ENCODE measurements at places on chromosomes 1 and 21.

DNA sequence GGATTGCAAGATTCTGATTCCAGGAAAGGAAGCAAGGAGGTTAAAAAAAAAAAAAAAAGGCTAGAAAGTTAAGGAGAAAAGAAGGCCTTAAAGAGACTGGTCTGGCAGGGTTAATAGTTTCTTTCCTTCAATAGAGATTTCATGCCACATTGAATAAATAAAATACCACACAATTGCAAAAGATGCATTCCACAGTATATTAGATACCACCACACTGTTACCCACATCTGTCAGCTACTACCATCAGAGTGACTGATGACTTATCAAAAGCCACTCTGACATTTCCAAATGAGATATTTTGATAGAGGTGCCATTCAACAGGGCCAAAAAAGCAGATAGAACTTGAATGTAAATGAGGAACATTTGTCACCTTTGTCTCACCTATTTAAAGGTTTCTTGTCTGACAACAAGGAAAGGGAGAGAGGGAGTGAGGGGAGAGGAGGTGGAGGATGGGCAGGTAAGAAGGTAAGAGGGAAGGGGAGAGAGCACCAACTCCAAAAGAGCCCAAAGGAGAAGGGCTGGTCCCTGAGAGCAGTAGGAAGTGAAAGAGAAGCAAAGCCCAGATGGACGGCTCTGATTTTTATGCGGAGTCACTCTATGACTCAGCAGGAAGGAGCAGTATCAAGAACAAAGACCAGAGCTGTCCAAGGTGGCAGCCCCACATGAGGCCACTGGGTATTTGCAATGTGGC, 38.3 kb downstream of the LRRN2 start:
- DNase-seq = peak; percentile 66

GRCh38 chr1:6330410-6330911, 63.1 kb downstream of the ACOT7 start:
- DNase-seq = peak; percentile 83

- no peak for DNase-seq
Observed at GRCh38 chr1:95284420-95284819, 50.4 kb downstream of the RWDD3 start.

DNA sequence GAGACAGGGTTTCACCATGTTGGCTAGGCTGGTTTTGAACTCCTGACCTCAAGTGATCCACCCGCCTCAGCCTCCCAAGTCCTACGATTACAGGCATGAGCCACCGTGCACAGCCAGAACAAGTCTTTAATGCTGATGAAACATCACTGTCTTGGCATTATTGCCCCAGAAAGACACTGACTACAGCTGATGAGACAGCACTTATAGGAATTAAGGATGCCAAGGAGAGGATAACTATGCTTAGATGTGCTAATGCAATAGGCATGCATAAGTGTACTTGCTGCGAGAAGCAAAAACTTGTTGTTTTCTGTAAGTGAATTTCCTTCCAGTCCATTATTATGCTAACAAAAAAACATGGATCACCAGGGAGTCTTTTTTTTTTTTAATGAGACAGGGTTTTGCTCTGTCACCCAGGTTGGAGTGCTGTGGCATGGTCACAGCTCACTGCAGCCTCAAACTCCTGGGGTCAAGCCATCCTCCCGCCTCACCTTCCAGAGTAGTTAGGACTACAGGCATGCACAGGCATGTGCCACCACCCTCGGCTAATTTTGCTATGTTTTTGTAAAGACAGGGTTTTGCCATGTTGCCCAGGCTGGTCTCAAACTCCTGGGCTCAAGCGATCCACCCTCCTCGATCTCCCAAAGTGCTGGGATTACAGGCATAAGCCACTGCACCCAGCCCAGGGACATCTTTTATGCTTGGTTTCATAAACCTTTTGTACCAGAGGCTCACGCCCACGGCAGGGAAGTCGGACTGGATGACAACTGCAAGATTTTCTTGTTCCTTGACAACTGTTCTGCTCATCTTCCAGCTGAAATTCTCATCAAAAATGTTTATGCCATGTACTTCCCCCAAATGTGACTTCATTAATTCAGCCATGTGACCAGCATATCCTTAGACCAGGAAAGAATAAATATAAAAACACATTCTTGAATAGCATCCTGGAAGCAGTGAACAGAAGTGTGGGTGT, 23.1 kb downstream of the RHEX start:
- DNase-seq = peak; percentile 22

DNA sequence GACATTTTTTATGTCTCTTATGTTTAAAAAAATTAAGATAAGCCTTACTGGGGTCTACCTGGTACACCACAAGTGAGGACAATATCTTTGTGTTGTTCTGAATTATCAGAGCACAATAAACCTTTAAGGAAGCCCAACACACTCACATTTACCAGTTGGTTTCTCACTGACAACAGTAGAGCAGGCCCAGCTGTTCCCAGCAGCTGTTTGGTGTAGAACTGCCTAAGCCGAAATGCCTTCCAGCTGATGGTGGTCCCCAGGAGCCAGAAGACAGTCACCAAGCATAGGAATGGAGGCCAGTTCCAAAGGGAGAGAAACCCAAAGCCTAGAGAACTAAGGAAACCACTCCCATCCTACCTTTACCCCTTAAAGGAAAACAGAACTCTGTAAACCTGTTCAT, 428.6 kb upstream of the CAMK1G start:
- no peak for DNase-seq

- DNase-seq = no peak
Observed at GRCh38 chr1:193516755-193517388, 330.5 kb upstream of the B3GALT2 start.

DNA sequence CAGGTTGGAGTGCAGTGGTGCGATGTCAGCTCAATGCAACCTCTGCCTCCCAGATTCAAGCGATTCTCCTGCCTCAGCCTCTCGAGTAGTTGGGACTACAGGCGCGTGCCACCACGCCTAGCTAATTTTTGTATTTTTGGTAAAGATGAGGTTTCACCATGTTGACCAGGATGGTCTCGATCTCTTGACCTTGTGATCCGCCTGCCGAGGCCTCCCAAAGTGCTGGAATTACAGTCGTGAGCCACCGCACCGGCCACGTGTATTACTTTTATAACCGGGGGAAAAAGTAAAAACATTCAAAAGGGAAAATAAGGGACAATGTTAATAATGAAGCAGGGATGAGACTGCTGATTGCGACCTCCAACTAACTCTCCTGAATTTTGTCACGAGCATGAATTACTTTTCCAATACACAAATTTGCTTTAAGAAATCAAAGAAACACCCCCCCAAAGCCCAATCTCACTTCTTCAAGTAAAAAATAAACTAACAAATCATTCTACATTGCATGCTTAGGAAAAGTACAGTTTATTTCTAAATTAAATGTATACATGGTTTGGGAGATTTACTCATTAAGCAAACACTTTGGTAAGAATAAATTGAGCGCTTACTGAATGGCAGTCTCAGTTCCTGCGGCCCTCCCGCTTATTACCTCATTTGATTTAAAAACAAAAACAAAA, 521 bp upstream of the ZBED6 start:
- no peak for DNase-seq

DNA sequence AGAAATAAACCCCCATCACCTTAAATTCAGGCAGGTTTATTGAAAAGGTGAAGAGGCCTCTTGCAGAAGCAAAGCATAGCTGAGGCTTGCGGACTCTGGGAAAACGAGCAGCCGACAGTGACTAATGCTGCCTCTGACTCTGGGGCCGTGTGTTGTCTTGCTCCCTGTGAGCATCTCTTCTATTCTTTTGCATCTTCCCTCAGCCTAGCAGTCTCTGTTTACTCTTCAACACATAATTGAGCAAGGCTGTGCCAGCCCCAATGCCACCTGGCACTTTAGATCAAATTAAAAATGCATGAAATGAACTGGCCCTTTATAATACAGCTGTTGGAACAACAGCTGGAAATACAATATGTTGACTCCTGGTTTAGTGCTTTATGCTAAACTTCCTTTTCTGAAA, 18.4 kb upstream of the REG4 start:
- DNase-seq = no peak

- DNase-seq = peak; percentile 12
Observed at GRCh38 chr21:25373126-25374082, 233.9 kb downstream of the MRPL39 start.

GRCh38 chr1:30028939-30029338, 694.4 kb downstream of the MATN1 start:
- no peak for DNase-seq

- DNase-seq = no peak
Observed at GRCh38 chr21:15037095-15037899, 27.5 kb downstream of the NRIP1 start.

- DNase-seq = no peak
Observed at GRCh38 chr1:20184481-20184900, 1.4 kb upstream of the UBXN10 start.

DNA sequence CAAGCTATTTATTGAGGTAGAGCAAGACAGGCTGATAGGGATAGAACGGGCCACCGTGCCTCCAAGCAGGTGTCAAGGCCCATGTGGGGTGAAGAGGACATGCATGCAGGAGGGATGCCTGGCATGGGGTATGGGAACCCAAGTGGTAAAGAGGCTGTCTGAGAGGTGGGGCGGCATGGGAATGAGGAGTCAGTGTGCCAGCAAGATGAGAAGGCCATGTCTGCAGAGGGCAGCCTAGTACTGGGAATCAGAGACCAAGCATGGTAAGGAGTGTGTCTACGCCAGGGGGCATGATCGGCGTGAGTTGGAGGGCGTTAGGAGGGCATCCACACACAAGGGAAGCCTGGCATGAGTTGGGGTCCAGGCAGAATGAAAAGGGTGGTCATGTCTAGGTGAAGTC, 303.7 kb upstream of the PLD5 start:
- no peak for DNase-seq

DNA sequence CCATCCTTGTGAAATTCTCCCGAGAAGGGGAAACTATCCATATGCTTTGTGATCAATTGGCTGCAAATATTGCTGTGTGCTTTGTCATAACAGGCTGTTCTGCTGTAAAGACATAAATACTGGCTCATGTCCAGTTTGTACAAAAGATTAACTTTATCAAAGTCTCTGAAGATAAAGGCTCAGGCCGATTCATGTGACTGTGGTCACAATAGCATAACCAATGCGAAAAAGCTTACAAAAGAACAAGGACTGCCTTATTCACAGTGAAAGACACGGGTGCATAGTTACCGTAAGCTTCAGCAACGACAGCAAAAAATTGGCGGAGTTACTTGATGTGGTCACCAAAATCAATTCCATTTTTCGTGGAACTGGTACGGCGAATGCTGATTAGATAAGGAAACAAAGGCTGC, 173.6 kb upstream of the CHRM3 start:
- peak; percentile 56 for DNase-seq

DNA sequence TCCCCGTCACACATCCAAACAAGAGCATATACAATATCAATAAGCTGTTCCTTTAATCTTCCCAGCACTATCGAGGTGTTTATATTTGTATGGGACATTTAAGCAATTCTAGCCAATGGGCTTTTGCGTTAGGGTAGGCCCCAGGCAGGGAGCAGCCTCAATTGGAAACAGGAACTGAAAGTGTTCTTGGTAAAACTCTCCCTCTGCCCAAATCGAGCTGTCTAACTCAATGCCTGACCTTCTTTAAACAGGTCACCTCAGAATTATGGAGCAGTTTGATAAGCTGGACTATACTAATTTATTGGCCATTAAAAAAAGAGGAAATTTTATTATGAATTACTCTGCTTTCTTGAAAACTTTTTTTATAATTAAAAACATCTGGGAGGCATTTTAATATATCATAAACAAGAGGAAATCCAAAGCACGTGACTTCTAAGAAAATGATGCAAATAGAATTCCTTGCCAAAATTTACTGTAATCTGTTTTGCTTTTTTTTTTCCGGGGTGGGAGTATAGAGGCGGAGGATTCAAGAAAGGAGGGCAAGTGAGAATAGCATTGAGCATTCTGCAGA, 498.1 kb downstream of the LMO4 start:
- DNase-seq = peak; percentile 10

DNA sequence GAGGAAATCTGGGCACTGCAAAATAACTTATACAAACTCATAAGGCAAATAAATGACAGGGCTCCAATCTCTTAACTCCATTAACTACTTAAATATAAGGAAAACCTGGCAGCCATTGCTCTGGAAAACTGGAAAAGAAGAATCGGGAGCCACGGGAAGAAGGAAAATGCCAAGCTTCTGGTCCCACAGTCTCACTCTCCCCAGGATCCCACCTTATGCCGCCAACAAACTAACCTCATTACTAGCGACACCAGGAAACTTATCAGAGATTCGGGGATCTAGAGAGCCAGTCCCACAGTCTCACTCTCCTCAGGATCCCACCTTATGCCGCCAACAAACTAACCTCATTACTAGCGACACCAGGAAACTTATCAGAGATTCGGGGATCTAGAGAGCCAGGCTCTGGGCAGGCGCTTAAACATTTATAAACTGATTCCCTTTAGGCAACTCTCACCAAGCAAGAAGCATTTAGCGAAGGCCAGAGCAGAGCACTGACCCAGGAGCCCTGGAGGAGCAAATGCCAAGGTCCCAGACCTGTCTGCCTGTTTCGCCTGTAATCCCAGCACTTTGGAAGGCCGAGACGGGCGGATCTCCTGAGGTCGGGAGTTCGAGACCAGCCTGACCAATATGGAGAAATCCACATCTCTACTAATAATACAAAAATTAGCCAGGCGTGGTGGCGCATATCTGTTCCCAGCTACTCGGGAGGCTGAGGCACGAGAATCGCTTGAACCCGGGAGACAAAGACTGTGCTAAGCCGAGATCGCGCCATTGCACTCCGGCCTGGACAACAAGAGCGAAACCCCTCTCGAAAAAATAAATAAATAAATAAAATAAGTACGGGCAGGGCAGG, 720 bp downstream of the PSMB2 start:
- no peak for DNase-seq

GRCh38 chr1:22529901-22530621, 33.2 kb upstream of the EPHA8 start:
- DNase-seq = peak; percentile 4

DNA sequence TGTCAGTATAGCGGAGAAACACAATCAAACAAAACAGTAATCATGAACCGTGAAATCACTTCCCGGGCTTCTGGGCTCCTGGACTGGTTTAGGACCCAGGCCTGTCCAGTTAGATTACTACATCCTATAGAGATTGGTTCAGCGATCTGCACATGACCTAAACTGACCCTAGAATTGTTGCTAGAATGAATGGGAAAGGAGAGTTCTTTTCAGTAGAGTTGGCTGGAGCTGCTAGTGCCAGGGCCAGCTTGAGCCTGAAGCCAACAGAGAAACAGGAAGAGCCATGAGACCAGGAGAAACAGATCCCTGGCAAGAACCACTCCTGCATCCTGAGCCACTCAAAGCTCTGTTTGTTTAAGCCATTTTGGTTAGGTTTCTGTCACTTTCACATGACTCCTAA, 474.3 kb upstream of the C1orf87 start:
- no peak for DNase-seq
